ENCODE measurements at places on chromosomes 6 and 20.

- DNase-seq, result no peak
These were observed 86.6 kb upstream of the STXBP5 start for GRCh38 chr6:147117580-147117979.

GRCh38 chr6:4518506-4518905, 257.7 kb upstream of the CDYL start:
- DNase-seq, result no peak

DNA sequence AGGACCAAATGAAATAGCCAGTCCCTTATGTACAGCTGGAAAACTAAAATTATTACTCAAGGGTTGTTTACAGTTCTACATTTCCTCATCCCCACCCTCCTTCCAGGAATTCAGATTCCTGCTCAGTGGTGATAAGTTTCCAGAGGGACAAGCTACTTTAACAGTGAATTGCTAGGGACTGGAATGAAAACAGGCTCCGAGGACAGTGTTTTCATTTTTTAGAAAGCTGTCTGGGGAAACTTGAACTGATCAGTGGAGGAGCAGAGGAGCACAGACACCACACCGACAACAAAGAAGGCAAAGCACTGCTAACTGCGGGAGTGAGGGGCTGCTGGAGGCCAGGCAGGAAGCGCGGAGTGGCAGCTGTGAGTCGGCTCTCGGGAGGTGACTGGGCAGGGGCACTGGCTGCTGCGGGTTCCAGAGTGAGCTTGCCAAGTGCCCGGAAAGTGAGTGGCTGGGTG, 322.2 kb downstream of the ESR1 start:
- DNase-seq, result no peak

- no peak for DNase-seq
These were observed 29.4 kb downstream of the RNF8 start for GRCh38 chr6:37382994-37383765.

- no peak for DNase-seq
These were observed 151.0 kb upstream of the SMLR1 start for GRCh38 chr6:130676077-130676772.

GRCh38 chr6:20565342-20565741, 31.1 kb downstream of the CDKAL1 start:
- DNase-seq, result no peak

GRCh38 chr6:63690221-63690620, 54.6 kb downstream of the PHF3 start:
- DNase-seq, result no peak

- DNase-seq, result no peak
These were observed 68.5 kb downstream of the FAM229B start for GRCh38 chr6:112155886-112156285.

- no peak for DNase-seq
These were observed 20.7 kb upstream of the NNAT start for GRCh38 chr20:37500311-37500710.
